Gastroesophageal sphincter (tissue), 4 donors: ENCODE measurements at places on chromosomes 3 and 15. TPM values are rescaled to one million over a fixed set of nuclear protein-coding genes. Genes with fewer than 3 reads are reported as not detected.
A peak's percentile ranks its signal among the peaks of the same experiment; 100 is the strongest.

DNA sequence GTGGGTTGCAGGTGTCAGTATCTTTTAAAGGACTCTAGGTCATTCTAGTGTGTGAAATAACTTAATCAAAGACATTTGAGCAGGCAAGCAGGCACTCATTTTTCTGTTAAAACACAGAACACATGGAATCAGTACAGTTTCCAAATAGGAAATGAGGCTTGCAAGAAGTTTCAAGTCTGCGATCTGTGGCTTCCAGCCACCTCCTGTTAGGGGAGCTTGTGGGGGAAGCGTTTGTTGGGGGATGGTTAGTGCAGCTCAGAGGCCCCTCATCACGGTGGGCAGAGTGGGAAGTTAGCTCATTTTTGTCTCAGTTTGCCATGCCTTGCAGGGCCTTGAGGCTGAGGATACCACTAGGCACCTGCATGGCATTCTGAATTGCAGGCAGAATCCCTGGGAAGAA lies 59.9 kb downstream of the SLC6A11 start:
- ATAC-seq, result no peak

Gene CCRL2
- total RNA-seq, result 15.8 TPM

- ATAC-seq, result peak; percentile 34
Measured at GRCh38 chr3:4633078-4634004, 140.2 kb downstream of the ITPR1 start.

Gene HRG
- not detected for total RNA-seq

DNA sequence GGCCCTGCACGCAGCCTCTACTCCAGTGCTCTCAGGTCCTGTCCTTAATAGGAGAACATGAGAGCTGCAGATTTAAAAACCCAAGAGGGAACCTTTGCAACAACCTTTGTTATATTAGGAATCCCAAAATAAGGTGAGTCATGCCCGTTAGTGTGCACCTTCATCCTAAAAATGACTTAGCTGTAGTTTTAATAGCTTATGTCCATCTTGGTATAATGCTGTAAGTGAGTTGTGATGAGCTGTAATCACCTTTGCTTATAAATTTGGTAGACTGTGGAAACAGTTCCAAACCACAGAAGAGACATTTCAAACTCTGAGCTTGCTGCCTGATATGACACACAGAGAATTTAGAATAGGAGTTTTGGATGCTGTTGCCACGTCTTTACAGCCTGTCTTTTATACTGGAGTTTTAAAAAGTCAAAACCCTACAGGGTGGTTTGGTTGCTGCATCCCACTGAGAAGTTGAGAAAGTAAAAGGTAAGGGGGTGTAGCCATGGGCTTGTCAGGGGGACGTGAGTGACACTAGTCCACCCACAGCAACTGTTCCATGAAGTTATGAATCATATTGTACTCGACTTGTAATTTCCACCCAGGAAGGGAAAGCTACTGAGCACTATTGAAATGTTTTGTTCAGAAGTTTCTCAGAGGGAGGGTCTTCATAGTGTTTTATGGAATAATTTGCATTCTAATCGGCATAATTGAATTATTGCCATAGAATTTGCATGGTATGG lies 27.4 kb upstream of the CD47 start:
- no peak for ATAC-seq

Gene FURIN
- total RNA-seq, result 48.0 TPM

GRCh38 chr15:52980446-52980845 lies 190.3 kb upstream of the ONECUT1 start:
- ATAC-seq, result no peak

DNA sequence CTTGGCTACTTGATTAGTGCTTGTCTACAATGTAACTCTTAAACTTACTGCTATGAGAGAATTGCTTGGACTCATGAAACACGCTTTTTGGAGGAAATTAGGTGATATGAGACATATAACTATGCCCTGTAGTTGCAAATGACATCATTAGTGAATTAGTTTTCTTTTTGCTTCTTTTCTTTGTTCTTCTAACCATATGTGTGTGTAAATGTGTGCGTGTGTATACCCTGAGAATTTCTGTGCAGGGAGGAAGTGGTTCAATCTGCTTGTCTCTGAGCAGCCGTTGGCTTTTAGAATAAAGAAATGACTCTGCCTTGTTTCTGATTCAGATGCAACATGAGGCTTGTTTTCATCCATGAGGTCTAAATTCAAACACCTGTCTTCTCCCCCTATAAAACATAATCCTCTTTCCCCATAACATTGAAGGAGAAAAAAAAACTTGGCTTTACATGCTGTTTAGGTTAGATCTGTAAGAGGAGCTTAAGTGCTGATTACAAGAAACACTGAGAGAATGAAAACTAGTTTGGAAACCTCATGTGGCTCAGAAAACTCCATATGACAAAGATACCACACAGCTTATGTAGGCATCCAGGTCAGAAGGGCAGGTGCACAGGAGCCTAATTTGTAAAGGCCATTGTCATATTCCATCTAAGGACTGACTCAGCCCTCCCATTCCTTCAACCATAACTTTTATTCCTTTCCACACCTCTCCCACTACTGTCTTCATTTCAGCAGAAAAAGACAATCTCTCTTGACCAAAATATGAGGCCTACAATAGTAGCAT lies 30.5 kb upstream of the BLM start:
- ATAC-seq, result no peak

GRCh38 chr15:47577461-47577860 lies 139.8 kb upstream of the SEMA6D start:
- no peak for ATAC-seq

DNA sequence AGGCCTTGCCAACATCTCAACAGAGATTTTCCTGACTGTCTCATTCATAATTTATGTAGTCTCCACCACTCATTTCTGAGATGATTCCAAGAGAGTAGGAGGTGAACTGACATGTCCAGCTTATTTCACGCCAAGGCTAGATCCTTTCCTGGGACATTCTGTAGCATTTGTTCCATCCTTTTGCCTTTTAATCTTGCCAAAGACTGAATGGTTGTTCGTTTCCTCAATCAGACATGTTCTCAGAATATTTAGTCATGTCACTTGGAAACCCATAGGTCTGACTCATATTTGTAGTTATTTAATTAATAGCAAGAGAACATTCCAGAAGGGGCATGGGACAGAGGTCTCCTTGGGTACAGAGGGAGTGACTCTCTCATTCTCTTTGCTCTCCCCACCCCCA lies 80.9 kb downstream of the DHX36 start:
- ATAC-seq, result peak; percentile 78

DNA sequence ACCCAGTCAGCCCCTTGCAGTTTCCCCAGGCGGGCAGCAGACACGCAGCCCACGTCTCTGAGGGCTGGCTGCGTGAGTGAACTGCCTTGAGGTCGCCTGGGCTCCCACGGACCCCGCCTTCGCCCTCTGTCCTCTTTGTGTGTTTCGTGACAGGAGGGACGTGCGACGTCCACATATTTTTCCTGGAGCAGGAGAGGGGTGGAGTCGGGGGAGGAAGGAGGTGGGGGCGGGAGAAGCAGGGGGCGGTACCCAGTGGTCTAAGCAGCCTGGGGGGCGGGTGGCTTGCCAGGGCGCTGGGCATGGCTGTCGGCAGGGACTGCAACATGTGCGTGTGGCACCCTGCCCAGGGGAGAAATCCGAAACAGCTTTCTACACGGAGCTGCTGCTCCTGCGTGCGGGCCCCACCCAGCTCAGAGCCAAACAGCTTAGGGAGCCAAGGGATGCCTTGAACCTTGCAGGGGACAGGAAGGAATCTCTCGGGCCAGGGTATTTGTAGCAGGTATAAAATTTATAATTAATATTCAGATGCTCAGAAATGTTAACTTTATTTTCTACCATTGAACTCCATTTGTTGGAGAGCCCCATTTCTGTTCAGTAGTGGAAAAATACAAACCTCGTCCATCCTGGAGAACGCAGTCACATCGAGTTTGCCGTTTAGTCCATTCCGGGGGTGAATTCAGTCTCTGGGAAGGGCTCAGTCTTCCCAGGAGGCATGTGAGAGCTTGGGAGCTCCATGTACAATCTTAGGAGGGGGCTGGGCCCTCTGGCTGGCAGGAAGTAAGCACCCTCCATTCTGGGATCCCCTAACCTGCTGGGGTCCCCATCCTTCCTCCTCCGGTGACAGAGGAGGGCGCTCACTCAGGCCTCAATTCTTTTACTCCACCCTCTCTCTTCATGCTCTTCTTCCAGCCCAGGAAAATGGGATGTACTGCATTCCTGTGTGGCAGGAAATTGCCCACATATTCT lies 79.1 kb upstream of the MEF2A start:
- ATAC-seq, result peak; percentile 86

DNA sequence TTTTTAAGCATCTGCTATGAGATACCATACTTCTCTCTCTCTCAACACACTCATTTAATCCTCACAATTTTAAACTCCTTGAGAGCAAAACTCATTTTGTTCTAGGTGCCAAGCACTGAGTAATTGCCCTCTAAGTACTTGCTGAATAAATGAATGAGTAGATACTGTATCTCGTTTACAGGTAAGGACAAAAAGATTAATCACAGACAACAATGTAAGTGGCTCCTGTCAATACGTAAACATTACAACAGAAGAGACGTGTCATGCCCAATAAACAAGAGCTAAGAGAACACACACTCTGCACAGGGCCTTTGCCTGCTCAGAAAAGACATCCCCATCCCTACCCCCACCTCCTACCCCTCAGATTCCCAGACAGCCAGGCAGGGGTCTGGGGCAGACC lies 59.8 kb downstream of the CHSY1 start:
- no peak for ATAC-seq

- ATAC-seq, result no peak
Measured at GRCh38 chr3:144317961-144318360, 346.3 kb downstream of the DIPK2A start.

Gene ATXN7
- 17.6 TPM for total RNA-seq

GRCh38 chr3:189467451-189467850 lies 163.7 kb upstream of the TP63 start:
- no peak for ATAC-seq

- ATAC-seq, result no peak
Measured at GRCh38 chr3:153848702-153849101, 272.5 kb upstream of the ARHGEF26 start.

Gene SLC9C1
- total RNA-seq, result 0.15 TPM

Gene SCAANT1
- total RNA-seq, result not detected

DNA sequence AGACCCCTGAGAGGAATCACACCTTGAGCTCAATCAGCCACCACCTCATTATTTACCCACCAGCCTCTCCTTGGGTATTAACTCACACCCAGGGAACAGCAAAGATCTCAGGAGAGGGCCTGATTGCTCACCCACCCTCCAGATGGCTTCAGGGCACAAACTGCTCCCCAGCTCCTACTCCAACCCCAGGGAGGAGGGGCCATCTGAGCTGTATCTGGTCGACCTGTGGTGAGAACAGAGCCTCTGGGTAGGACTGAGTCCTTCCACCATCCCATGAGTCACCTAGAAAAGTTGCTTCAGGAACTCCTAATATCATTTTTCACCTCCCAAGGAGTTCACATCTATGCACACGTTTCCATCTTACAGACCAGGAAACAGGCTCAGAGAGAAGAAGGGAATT lies 44.8 kb upstream of the HES1 start:
- no peak for ATAC-seq

Gene VGLL3
- total RNA-seq, result 32.0 TPM

Gene SNUPN
- 27.3 TPM for total RNA-seq

Gene LRRC34
- total RNA-seq, result 7.9 TPM

DNA sequence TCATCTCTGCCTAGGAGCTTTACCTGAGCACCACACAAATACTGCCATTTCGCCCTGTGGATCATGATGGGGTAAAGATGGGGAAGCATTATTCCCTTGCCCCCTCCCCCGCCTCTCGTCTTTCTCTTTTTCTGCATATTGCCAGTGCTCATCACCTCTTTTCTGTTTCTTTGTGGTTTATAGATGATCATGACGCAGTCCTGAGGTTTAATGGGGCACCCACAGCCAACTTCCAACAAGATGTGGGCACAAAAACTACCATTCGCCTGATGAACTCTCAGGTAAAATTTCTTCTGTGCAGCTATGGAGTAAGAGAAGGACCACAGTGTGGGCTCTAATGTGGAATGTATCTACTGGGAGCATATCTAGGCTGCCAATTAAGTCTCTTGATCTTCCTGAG lies 88.2 kb downstream of the RPL39L start:
- no peak for ATAC-seq

DNA sequence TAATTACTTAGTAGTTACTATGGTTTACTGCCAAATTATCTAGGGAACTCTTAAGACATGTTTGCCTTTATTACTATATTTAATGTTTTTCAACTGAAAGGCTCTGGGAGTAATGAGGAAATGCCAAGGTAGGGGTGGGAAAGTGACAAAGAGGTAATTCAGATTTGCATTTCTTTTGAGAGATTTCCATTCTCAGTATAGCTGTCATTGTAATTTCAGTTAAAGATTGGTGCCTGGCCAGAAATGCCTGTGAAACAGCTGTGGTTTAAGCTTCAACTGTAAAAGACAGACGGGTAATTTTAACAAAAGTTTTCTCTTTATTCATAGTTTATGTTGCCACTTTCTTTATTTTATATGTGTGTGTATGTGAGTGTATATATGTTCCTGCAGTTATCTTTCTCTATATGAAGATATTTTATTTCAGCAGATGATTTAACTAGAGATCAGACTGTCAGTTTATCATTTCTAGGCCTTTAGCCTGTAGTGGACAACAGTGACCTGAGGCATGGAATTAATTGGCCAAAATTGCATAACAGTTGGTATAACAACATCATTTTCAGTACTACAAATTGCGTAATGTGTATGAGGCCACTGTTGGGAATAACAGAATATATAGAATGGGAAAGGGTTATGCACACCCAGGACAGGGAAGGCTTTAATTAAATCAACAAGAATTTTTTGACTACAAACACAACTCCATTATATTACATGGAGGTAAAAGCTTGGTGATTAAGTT lies 119.0 kb downstream of the BBX start:
- no peak for ATAC-seq

DNA sequence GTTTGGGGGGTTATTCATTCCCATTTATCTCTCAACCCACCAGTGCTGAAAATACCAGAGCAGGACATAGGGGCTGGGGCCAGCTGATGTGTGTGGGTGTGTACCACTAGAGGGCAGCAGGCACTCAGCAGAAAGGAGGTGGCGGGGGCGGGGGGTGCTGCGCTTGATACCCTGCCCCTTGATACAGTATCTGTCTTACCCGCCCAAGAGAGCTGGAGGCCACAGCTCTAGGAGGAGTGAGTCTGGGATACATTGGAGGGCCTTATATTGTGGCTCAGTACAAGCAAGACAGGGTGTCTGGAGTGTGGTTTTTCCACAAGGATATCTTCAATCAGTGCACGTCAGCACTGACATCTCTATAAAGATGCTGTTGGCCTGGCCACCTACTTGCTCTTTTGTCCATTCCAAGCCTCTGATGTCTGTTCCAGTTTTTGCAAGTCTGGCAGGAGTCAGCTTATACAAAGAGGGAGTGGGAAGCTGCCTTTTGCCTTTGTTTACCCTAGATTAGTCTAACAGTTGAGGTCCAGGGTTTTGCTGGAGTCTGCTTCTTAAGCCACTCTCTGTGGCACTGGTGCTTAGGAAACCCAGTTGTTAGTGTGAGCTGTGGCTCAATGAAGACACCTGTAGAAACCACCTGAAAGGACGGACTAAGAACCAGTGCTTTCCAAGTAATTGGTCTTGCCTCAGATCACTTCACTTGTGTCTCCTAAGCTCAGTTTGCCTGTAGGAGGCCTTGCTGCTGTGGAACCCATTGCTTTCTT lies 1.5 kb upstream of the RBM15B start:
- ATAC-seq, result no peak

- ATAC-seq, result no peak
Measured at GRCh38 chr15:47548231-47548630, 169.1 kb upstream of the SEMA6D start.

Gene VEPH1
- total RNA-seq, result 1.6 TPM
